ENCODE measurements at places on chromosomes 2 and 18.
A peak's percentile ranks its signal among the peaks of the same experiment; 100 is the strongest.

DNA sequence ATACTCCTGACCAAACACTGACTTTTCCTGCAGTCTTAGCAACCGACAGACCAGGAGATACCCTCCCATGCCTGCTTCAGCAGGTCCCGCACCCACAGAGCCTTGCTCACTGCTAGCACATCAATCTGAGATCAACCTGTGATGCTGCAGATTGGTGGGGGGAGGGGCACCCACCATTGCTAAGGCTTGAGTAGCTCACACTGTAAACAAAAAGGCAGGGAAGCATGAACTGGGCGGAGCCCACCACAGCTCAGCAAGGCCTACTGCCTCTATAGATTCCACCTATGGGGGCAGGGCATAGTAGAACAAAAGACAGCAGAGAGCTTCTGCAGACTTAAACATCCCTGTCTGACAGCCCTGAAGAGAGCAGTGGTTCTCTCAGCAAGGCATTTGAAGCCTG is 109.7 kb downstream of the SP100 start:
- DNase-seq: no peak

- DNase-seq: no peak
Observed at GRCh38 chr2:174580951-174581350, 16.7 kb downstream of the WIPF1 start.

- DNase-seq: no peak
Observed at GRCh38 chr2:170170281-170171040, 7.5 kb upstream of the MYO3B start.

DNA sequence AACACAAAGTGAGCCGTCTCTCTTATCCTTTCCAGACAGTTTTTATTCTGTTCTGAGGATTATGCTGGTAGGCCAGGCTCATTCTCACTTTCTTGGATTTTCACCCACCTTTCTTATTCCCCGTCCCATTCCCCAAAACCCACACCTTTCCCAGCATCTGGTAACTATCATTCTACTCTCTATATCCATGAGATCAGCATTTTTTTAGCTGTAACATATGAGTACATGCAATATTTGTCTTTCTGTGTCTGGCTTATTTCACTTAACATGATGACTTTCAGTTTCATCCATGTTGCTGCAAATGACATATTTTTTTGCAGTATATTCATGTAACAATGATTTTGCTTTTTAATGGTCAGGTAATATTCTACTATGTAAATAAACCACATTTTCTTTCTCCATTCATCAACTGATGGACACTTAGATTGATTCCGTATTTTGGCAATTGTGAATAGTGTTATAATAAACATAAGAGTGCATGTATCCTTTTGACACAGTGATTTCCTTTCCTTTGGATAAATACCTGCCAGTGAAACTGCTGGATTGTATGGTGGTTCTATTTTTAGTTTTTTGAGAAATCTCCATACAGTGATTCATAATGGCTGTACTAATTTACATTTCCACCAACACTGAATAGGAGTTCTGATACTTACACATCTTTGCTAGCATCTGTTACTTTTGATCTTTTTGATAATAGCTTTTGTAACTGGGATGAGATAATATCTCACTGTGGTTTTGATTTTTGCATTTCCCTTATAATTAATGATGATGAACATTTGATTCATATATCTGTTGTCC is 289.3 kb downstream of the RPRM start:
- no peak for DNase-seq

- DNase-seq: no peak
Observed at GRCh38 chr2:66665124-66665984, 230.4 kb downstream of the MEIS1 start.

DNA sequence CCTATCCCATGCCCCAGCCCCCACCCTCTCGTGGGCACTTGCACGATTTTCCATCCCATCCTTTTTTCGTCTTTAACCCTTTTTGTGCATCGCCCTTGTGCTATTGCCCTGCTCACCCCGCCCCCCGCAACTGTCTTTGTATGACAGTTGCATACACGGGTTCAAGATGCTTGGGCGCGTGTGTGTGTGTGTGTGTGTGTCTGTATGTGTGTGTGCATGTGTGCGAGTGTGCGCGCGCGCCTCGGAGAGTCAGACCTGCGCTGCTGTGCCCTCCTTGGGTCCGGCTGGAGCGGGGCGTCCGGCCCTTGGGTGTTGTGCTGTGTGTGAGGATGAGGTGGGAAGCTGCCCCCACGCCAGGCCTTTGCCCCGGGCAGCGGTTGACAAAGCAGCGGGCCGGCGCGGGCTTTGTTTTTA is 230.7 kb downstream of the HAUS1 start:
- no peak for DNase-seq

GRCh38 chr18:46481847-46482245 is 175.2 kb downstream of the LOXHD1 start:
- no peak for DNase-seq

DNA sequence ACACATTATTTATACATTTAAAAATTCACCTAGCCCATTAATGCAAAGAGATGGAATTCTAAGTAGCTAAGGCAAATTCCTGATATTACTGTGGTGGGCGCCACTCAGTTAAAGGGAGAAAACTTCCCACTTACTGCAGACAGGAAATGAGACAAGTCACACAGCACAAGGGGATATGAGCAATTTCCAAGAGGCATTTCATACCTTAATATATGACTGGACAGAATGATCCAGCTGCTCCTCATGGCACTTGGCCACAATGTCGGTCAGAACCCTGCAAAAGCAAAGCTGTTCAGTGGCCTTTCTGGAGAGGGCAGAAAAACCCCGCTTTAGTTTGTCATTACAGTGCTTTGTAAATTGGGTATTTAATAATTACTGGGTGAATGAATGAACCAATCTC is 121.4 kb upstream of the CCDC195 start:
- DNase-seq: no peak

DNA sequence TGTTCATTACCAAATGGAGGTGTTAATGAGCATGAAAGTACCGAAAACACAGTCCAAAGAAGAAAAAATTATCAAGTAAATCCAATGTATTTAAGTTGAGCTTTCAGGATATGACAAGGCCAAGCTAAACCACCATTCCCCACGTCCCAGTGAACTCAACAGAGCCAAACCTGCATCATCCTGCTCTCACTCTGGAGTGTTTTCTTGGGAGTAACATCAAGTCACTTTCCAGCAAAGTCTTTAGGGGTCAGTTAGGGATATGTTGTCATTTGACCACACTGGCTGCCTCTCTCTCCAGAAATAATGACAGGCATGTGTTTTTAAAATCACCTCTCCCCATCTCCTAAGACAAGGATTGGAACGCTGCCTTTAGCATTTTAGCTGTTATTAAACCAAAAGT is 140.5 kb downstream of the SRBD1 start:
- no peak for DNase-seq

- DNase-seq: no peak
Observed at GRCh38 chr2:180075870-180076269, 68.8 kb upstream of the CWC22 start.

DNA sequence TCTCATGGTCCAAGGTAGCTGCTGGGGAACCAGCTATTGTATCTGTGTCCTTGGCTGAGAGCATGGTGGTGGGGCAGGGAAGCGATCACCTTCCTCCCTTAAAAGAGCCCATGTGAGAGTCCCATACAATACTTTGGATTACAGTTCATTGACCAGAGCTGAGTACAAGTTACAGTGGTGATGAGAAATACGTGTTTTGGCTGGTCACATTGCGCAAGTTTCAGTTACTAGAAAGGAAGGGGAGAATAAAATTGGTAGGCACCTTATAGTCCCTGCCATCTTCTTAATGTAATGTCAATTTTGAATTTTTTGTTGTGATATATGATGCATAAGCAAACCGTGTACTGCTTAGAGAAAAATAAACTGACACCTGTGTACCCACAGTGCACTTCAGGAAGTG is 67.7 kb downstream of the ZNF407 start:
- no peak for DNase-seq

- no peak for DNase-seq
Observed at GRCh38 chr2:18552351-18553077, 7.9 kb downstream of the RDH14 start.

DNA sequence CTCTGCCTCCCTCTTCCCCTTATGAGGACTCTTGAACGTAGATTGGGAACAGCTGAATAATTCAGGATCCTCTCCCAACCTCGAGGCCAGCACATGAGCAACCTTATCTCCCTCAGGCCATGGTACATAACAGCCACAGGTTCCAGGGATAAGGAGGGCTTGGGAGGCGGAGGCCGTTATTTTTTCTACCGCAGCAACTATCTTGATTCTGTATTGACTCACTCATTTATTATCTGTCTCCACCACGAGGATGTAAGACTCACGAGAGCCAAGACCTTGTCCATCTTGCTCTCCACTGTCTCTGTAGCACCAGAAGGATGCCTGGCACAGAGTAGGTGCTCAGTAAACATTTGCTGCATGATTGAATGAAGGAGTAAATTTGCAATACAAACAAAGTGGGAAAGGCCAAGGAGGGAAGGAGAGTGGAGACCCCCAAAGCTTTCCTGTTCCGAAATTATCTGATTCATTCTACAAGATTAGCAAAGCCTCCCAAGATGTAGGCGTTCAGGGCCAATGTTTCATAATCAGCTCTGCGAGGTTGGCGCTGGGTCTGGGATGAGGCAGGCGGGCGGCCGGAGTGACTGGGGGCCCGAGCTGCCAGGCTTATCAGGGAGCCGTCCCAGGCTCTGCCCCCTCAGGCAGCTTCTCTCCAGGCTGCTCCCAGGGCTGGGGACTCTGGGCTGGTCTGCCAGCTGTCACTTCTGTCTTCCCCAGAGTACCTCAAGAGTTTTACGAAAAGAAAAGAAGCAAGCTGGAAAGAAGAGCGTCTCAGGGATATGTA is 31.6 kb downstream of the INPP5D start:
- DNase-seq: no peak

DNA sequence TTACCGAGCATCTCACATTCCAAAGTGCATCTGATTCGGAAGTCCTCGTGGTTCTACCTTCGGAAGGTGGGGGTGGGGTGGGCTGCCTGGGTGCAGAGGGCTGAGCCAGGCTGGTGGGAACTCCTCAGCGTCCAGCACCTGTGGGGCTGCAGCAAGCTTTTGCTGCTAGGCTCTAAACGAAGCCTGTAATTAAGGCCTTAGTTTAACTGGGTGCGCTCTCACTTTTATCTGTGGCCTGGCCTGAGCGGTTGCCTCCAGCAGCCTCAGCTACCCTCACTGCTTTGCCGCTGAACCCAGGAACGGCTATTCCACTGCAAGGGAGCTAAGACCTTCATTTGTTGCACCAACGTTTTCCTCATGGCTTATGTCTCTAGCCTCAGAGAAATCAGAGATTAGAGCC is 48.4 kb downstream of the TMEM17 start:
- no peak for DNase-seq

DNA sequence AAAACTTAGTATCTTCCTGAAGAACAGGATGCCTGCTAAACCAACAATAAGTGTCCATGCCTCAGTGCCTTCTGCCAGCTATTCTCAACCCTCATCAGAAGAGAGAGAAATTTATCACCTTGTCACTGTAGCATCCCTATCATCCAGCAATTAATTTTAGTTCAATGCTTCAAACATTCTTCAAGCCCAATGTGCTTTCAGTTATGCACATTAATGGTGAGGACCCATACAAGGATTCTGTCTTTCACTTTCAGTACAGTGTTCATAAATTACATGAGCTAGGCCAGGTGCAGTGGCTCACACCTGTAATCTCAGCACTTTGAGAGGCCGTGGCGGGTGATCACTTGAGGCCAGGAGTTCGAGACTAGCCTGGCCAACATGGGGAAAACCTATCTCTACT is 47.0 kb upstream of the MSH6 start:
- DNase-seq: no peak

- no peak for DNase-seq
Observed at GRCh38 chr2:72513011-72513410, 312.8 kb downstream of the EXOC6B start.

- no peak for DNase-seq
Observed at GRCh38 chr2:9654452-9655100, 23.8 kb upstream of the YWHAQ start.

DNA sequence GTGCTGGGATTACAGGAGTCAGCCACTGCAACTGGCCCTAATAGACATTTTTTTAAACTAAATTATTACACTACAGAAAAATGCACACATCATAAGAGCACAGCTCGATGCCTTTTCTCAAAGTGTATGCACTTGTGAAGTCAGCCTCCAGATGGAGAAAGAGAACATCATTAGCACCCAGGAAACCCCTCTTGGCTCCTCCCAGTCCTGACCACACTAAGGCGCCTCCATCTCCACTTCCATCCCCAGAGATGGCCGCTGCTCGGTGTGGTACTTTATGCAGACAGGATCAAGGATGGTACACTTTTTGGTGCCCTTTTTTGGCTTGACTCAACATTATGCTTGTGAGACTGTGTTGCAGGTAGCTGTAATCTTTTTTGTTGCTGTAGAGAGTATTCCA is 34.8 kb downstream of the RRM2 start:
- DNase-seq: no peak

GRCh38 chr2:234626566-234627130 is 129.8 kb upstream of the ARL4C start:
- no peak for DNase-seq

DNA sequence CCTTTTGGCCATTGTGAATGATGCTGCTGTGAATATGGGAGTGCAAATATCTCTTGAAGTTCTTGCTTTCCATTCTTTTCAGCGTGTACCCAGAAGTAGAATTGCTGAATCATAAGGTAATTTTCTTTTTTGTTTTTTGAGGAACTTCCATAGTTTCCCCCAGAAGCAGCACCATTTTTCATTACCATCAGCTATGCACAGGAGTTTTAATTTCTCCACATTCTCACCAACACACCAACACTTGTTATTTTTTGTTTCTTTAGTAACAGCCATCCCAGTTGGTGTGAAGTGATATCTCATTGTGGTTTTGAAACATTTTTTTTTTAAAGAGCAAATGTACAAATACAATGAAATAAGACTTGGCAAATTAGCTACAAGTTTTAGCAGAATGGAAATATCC is 21.3 kb downstream of the POU3F3 start:
- no peak for DNase-seq

GRCh38 chr2:167686691-167687090 is 560.7 kb downstream of the STK39 start:
- no peak for DNase-seq

GRCh38 chr2:116098049-116098448 is 1655.6 kb downstream of the DPP10 start:
- DNase-seq: no peak

- DNase-seq: no peak
Observed at GRCh38 chr2:217466104-217466503, 536.7 kb downstream of the TNS1 start.

GRCh38 chr2:223642506-223642905 is 40.3 kb upstream of the SCG2 start:
- DNase-seq: no peak

GRCh38 chr2:98912221-98912851 is 23.7 kb downstream of the CRACDL start:
- peak; percentile 71 for DNase-seq

DNA sequence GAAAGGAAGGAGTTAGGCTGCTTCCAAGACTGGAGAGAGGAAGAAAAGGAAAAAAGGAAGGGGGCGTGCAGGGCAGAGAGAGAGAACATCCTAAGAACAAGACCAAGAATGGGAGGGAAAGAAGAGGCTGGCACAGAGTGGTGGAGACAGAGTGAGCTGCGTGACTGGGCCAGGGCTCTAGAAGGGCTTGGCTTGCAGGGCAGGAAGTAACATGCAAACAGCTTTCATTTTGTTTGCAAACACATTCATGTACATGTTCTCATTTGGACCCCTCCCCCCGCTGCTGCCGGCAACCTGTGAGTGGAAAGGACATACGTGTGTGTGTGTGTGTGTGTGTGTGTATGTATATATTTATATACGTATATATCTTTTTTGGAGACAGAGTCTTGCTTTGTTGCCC is 46.8 kb upstream of the DNMT3A start:
- DNase-seq: no peak

Data from ovary (tissue), 10 donors.